Activated B cell treated with CpG ODN at 0.5 μM for 24 hours (primary cell): ENCODE measurements at places on chromosomes 4 and X. TPM values are rescaled to one million over a fixed set of nuclear protein-coding genes. Genes with fewer than 3 reads are reported as not detected.

KLHL8 gene
- total RNA-seq = 10.5 and 12.6 TPM in 2 replicates

MAGEA2 gene
- total RNA-seq = not detected in 2 replicates

DNA sequence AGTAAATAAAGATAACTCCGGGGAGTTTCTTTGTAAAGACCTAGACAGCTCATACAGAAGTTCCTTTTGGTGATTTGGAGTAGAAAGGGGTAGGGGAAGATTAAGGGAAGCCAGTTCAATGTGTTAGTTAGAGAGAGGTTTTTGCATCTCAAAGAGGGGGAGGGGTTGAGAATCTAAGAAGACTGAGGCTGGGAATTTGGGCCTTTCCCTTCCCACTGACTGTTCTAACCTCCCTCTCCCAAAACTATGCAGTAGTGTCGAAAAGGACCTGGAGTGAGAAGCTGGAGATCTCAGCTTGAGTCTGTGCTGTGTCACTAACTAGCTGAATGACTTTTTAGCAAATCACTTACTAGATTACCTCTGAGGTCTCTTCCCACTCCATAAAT lies 55.7 kb upstream of the CCDC160 start:
- DNase-seq = no peak

PAGE2B gene
- not detected in 2 replicates for total RNA-seq

DNA sequence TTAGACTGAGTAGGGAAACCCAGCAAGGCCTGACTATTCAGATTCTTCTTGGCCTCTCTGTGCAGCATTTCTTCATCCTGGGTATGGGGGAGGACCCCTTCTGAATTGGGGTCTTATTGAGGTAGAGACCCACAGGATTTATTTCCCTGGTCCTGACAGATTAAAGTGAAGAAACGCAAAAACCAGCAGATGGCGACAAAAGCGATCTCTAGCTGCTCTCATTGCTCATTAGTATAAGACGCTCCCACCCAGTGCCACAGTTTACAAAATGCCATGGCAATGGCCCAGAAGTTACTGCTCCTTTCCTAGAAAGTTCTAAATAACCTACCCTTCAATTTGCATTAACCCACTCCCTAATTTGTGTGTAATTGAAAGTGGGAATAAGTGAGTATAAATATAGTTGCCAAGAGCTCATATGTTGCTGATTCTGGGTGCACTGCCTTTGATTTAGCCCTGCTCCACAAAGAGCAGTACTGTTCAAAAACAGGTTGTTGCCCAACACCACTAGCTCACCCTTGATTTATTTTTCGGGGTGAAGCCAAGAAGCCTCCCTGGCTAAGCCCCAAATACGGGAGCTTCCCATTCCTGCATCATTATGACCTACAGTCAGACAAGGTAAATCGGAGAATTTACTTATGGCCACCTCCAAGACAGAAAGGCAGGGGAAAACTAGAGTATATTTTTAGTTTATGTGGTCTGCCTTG lies 3.7 kb upstream of the BEX4 start:
- no peak for DNase-seq

DNA sequence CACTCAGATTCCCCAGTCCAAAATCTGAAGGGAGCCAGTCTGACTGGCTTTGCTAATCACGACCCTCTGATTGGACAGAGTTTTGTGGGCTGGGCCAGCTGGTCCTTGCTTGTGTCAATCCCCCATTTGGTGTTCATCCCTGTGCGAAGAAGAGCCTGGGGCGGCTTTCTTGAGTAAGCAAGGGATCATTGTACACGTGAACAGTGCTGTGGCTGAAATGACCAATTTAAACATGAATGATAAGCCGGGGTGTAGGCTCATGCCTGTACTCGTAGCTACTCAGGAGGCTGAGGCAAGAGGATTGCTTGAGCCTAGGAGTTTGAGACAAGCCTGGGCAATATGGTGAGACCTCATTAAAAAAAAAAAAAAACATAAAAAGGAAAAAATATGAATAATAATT lies 379.1 kb downstream of the RAPGEF2 start:
- no peak for DNase-seq

- no peak for DNase-seq
Measured at GRCh38 chr4:139484783-139485311, 30.9 kb downstream of the RAB33B start.

VSIG1 gene
- total RNA-seq = 1.3 and 1.9 TPM in 2 replicates

GRCh38 chr4:772118-772517 lies 53.8 kb downstream of the CPLX1 start:
- DNase-seq = no peak

- no peak for DNase-seq
Measured at GRCh38 chrX:134658760-134659023, 421 bp upstream of the PLAC1 start.

GRCh38 chr4:92307866-92308265 lies 4.1 kb downstream of the GRID2 start:
- no peak for DNase-seq

LAP3 gene
- total RNA-seq = 45.1 and 50.5 TPM in 2 replicates

DNA sequence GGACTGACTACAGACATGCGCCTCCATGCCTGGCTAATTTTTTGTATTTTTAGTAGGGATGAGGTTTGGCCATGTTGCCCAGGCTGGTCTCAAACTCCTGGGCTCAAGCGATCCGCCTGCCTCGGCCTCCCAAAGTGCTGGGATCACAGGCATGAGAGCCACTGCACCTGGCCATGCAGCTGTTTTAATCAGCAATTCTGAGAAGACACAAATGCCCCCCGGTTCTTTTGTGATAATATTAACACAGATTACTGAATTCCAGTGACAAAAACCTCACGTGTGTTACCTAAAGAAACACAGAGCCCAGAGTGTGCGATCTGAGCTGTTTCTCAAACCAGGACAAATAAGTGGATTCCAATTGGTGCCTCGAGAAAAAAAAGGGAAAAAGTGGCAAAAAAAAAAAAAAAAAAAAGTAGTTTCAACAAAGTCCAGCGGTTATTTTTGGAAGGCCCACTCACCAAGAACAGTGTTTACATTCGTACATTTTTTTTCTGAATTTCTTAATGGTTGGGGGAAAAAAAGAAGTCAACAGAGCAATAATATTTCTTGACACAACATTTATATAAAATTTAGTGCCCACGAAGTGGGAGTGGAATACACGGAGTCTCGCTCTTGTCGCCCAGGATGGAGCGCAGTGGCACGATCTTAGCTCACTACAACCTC lies 17.2 kb downstream of the DHRSX start:
- DNase-seq = no peak

GRCh38 chr4:82903737-82904136 lies 3.2 kb downstream of the THAP9 start:
- no peak for DNase-seq
